Astrocyte (in vitro differentiated cells and primary cell): ENCODE measurements at places on chromosomes 12 and 14.

GRCh38 chr12:131553096-131553777 lies 157.7 kb upstream of the SFSWAP start:
- DNase-seq, result no peak

DNA sequence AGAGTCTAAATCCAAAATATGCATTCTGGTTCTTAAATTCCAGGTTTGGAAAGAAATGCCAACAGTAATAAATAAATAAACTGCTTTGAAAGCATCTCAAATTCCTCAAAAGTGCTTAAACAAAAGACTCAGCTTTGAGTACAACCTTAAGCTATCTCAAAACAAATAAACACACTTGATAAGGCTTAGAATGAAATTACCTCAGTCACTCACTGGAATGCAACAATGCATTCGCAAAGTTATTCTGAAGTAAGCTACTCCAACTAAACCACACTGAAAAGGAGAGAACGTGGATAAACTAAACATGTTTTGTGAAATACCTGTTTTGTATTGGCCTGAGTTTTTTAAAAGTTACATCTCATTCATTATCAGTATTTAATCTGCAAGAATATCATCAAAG lies 1.2 kb downstream of the SPTSSA start:
- peak; percentile 85 for DNase-seq

DNA sequence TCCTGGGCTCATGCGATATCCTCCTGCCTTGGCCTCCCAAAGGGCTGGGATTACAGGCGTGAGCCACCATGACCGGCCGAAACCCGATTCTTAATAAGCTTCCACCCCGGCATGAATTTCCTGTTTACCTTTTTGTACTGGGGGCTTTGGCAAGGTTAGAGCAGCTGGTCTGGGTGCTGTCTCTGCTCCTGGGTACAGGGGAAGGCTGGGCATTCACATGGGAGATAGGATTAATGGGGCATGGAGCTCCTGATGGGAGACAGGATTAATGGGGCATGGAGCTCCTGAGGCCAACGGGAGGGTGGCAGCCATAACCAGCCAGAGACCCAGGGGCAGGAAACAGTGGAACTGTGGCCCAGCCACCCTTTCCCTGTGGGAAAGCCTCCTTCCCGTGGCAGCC lies 69.5 kb upstream of the DICER1 start:
- DNase-seq, result no peak

- DNase-seq, result peak; percentile 83
These were observed 270.3 kb upstream of the AMIGO2 start for GRCh38 chr12:47350062-47350408.

- peak; percentile 65 for DNase-seq
These were observed 192.4 kb downstream of the PELI2 start for GRCh38 chr14:56310643-56311042.
